Amygdala (tissue), 56 donors: ENCODE measurements at places on chromosomes 11 and 22.

GRCh38 chr11:128040603-128041002 lies 546.8 kb downstream of the ETS1 start:
- no peak for DNase-seq

DNA sequence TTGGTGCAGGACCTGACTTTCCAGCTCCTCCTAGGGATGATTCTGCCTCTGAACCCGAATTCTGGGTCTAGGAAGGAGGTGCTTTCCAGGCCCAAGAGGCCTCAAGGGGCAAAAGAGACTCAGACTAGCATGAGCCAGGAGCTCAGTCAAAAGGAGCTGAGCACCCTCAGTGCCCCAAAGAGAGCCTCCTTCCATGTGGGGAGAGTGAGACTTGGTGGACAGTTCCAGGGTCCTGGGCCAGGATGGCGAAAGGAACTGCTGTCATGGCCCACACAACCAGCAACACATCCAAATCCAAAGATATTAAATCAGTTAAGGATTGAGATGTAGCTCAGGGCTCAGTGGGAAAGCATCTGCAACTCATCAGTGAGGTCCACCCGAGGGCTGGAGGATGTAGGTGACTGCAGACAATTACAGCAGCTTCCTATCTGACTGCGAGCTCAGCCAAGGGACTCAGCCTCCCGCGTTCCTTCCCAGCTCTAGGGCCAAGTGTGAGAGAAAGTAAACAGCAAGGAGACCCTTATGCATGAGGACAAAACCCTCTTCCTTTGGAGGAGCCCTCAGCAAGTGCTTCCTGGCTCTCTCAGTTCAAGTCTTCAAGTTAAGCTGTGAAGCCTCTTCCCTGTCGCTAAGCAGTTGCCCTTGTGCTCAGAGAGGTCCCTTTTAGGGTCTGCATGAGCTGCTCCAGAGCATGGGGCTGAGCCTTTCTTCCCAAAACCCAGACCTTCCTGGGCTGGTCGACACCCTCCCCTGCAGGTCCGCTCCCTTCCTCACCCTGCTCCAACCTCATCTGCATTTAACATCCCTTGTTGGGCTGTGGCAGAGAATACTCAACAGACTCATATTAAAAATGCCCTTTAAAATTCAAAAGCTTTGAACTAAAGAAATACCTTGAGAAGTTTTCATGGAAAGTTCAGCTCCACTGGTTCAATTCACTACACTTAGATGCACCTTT lies 35.8 kb downstream of the C11orf58 start:
- DNase-seq, result no peak

- no peak for DNase-seq
These were observed 1.3 kb downstream of the SERPING1 start for GRCh38 chr11:57598831-57599155.

DNA sequence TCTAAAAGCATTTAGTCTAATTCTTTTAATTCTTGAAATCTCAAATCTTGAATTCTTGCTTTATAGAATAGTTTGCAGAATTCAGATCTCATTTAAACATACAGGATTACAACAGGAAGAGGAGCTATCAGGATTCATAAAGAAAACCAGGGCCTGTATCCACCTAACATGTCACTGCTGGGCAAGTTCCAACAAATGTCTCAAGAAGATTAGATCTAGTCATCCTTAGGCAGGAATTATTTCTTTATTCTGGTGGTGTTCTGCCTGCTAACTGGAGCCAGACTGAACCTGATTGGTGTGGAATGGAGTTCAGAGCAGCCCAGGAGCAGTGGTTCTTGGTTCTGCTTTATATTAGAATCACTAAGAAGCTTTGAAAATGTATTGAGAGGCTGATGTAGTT lies 500.7 kb downstream of the LRRC4C start:
- no peak for DNase-seq

DNA sequence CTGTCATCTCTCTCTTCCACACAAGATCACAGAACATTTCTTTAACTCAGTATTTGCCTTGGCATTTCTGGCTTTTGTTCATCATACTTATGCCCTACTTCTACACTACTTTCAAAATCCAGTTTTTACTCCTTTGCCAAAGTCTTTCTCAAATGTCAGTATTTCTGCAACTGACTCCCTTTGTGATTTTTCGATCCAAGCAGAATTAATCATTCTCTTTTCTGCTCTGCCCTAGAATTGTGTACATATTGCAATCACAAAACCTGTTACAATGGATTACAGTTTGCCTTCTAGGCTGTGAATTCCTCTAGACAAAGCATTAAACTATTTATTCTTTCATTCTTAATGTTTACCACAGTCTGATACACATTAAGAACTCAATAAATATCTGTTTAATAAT lies 33.3 kb upstream of the GLYAT start:
- no peak for DNase-seq

GRCh38 chr11:62853279-62853965 lies 14.0 kb upstream of the WDR74 start:
- no peak for DNase-seq

- DNase-seq, result no peak
These were observed 14.9 kb downstream of the PGAP2 start for GRCh38 chr11:3823303-3823702.

DNA sequence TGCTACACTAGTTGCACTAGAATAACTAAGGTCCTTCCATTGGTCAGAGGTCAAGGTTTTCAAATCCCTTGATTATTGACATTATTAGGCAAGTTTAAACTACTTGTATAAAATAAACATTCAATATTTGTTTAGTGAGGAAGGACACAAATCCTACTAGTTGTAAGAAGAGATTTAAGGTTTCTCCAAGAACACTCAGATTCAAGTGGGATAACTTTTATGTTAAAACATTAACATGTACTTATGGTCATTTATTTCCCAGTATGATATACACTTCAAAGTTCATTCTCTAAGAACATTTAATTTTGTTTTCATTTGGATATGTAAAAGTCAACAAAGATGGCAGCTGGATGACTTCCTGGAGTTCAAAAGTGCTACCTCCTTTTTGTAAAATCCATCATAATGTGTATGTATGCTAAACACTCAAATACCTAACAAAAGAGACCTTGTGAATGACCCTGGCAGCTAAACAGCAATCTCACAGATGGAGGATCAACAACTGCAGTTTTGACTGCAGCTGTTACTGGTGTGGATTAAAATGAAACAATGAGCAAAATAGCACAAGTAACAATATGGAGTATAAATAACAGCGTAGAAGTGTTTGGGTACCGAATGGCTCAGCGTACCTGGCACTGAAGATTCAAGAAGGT lies 1.5 kb downstream of the CCDC90B start:
- no peak for DNase-seq

DNA sequence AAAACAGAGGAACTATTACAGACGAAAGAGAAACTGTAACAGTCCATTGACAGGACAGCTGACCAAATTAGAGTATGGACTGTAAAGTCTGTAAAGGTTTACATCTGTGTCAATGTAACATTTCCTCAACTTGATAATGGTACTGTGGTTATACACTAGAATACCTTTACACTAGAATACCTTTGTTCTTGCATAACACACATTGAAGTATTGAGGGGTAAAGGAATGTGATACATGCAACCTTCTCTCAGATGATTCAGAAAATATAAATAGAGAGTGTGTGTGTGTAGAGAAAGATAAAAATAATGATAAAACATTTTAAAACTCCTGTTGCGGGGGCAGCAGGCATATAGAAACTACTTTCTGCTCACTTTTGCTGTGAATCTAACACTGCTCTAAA lies 5.6 kb upstream of the EEF1G start:
- DNase-seq, result no peak

DNA sequence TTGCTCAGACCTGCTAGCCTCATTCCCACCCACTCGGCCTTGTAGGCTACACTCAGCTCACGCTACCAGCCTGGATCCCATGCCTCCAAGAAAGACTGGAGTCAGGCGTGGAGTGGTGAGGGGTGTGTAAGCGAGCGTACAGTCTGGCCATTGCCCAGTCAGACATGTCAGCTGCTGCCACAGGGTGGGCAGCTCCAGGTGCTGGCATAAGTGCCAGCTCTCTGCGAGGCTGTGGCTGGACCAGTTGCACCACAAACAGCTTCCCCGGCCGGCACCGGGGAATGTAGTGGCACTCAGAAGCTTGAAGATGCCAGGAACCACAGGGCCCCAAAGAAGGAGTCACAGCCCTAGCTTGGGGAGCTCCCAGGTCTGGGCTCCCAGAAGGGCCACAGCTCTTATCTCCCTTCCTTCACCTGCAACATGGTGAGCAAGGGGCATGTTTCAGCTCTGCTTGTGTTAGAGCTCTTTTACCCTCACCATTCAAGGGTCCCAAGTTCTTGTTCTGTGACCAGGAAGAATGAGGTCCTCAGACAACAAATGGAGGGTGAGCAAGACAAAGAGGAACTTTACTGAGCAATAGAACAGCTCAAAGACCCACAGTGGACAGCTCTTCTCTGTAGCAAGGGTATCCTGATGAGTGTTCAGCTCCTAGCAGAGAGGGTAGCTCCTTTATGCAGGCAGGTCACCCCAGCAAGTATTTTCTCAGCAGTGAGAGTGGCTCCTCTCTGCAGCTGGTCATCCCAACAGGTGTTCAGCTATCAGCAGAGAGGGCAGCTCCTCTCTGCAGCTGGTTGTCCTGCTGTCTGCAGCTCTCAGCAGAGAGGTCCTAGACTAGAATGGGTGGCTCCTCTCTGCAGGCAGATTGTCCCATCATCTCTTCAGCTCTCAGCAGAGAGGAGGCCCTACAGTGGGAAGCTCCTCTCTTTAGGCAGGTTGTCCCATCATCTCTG lies 6.0 kb downstream of the SBF2 start:
- no peak for DNase-seq

GRCh38 chr11:10356161-10356560 lies 51.3 kb downstream of the ADM start:
- no peak for DNase-seq

DNA sequence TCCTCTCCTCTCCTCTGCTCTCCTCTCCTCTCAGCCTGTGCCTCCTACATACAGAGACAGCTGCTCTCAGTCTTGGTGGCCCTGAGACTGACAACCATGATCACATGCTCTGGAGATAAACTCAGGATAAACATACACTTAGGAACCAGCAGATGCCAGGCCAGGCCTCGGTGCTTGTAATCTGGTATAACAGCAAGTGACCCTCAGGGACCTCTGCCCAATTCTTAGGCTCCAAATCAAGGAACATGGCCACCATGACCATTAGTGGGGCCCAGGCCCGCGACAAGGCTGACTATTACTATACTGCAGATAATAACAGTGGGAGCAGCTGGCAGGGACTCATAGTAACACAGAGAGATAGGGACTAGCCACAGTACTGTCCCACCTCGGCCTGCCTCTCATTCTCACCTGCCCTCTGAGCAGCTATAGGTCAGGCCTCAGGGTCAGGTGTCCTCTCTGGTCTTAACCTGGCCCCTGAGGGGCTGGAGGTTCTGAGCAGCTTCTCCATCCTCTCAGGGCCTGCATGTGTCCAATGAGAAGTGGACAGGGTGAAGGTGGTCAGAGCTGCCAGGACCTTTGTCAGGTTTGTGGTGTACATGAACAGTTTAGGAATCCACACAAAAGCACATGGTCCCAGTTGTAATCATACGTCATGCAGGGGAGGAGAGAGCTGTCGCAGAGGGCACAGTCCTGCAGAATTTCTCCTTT lies 106.1 kb downstream of the GGTLC2 start:
- no peak for DNase-seq

- no peak for DNase-seq
These were observed 60.0 kb downstream of the GLYATL1 start for GRCh38 chr11:58999291-58999680.

DNA sequence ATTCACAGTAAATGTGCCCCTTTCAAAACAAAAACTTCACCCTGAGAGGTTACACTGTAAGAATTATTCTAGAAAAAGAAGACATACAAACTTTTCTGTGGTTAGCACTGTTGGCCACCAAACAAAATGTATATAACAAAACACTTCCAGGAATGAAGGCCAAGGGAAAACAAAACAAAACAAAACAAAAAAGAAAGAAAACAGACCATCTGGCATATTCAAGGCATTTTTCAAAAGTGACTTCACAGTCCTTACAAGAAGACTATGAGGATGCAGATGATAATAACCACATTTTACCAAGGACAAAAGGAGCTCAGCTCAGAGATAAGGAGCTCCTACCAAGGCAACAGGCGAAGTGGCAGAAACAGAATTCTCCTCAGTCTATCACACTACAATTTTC lies 24.9 kb downstream of the CTSC start:
- no peak for DNase-seq

DNA sequence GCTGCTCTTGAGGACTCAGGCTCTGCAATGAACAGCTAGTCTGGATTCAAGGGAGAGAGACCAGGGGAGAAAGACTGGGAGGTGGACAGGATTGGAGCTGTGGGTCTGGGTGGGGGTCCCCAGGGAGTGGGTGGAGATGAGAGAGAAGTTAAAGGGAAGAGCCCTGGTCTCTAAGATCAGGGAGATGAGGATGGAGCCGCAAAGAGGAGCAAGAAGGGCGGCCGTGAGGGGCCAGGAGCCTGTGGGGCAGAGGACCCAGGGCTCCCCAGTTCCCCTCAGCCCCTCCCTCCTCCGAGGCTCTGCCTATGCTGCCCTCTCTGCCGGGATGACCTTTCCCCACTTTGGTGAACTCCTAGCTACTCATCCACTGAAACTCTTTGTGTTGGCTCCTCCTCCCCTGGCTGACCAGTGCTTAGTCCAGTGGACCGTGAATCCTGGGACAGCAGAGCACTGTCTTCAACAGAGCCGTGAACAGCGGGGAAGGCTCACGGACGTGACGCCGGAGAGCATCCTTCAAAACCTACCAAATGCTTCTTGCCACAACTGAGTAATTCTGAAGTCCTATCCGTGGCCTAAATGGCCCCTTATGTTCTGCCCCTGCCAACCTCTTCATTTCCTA lies 16.4 kb upstream of the RFPL3 start:
- no peak for DNase-seq

DNA sequence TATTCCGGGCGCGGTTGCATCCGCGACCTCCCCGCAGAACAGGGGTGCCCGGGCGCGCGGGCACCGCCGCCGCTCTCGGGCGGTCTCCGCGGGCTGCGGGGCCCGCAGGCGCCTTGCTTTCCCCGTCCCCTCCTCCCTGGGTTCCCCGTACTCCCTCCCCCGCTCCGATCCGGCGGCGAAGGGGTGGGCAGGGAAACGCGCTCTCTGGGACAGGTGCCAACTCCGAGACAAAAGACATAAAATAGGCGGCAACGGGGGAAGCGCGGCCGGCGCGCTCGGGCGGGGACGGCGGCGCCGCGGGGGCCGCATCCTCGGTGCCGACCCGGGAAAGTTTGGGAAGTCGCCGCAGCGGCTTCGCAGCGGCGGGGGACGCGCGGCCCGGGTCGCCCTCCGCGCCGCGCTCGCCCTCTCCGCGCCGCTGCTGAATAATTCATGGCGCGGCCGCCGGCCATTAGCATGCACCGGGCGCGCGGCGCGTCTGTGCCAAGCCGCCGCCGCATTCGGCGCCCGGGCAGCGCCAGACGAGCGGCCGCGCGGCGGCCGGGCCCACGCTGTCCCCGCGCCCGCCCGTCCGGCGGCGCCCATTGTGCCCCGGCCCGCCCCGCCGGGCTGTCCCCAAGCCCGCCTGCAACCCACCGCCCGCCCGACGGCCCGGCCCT lies 78.7 kb upstream of the PPARA start:
- DNase-seq, result peak; percentile 92
